Gastrocnemius medialis (tissue), 4 donors: ENCODE measurements at places on chromosomes 2 and 18. TPM values are rescaled to one million over a fixed set of nuclear protein-coding genes. Genes with fewer than 3 reads are reported as not detected.

DNA sequence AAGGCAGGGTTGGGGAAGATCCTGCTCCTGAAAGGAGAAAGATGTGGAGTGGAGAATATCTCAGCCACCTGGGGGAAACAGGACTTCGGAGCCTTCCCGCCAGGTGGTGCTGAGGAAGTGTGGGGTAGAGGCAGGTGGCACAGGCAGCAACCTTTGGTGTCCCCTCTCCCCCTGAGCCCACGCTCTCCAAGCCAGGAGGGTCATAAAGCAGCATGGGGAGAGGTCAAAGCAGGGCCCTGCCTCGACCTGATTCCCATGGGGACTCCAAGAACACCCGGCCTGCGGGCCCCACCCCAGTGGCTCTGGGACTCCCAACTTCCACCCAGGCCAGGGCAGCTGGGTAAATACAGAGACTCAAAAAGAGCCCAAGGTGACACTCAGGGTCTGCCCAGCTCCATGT, 54.3 kb upstream of the SLC66A3 start:
- DNase-seq: no peak

C2orf72 gene
- total RNA-seq: 0.44 TPM

- no peak for DNase-seq
These were observed 153.9 kb downstream of the INSIG2 start for GRCh38 chr2:118242216-118242615.

- DNase-seq: no peak
These were observed 1.0 kb upstream of the GPR35 start for GRCh38 chr2:240624011-240624949.

GRCh38 chr18:30568333-30568732, 474.2 kb downstream of the DSC3 start:
- no peak for DNase-seq

MXD1 gene
- total RNA-seq: 6.5 TPM

HOXD3 gene
- 1.7 TPM for total RNA-seq

IL18RAP gene
- total RNA-seq: not detected

SP140 gene
- total RNA-seq: not detected

DNA sequence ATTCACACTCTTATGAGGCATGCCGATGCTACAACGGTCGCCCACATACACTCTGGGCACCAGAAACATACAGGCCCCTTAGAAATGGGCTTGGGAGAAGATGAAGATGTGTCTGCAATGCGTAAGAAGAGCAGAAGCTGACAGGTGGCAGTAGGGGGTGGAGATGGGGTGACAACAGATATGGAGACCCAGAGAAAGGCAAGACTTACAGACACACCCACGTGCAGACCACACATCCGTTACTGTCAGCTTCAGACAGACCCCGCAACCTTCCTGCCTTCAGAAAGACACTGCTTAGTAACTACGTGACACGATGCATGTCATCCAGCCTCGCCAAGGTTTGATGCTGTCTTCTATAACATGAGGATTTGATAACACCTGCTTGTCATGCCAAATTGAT, 89.5 kb downstream of the ZFP36L2 start:
- no peak for DNase-seq

GRCh38 chr2:100178864-100179263, 36.5 kb upstream of the AFF3 start:
- DNase-seq: no peak
